ENCODE measurements at places on chromosomes 11 and 22.

GRCh38 chr11:122707111-122707510, 51.6 kb downstream of the UBASH3B start:
- DNase-seq, result no peak

DNA sequence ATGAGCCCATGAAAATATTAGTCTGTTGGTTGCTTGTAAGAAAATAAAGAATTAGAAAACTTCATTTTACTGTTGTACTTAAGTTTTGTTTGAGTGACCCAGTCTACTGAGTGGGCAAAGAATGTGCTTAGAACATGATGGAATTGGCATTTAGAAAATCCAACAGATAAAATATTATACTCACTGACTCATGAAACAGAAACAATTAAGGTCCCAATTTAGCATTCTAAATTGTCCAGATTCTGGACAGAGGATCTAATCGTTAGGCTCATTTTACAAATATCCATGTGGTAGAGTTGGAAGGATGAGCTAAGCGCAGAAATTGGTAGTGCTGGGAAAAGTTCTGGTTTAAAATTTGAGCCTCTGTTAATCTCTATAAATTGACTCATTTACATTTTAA, 45.4 kb downstream of the METTL15 start:
- no peak for DNase-seq

- no peak for DNase-seq
Observed at GRCh38 chr11:128492903-128493569, 94.3 kb downstream of the ETS1 start.

DNA sequence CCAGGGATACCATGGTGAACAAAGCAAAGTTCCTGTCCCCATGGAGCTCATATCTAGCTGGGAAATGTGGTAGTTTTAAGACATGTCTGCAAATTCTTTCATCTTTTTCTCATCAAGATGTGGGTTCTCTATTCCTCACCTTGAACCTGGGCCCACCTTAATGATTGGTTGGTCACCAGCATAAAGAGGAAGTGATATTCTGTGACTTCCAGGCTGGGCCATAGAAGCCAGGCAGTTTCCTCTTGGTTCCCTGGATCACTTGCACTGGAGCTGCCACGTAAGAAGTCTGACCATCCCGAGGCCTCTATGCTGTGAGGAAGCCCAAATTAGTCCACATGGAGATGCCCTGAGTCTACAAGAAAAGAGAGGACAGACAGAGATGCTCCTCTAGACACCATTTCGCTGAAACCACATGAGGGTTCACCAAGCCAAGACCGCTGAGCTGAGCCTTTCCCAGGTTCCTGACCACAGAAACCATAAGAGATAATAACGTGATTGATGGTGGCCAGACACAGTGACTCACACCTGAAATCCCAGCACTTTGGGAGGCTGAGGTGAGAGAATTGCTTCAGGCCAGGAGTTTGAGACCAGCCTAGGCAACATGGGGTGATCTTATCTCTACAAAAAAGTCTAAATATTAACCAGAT, 119.5 kb upstream of the ISX start:
- no peak for DNase-seq

Measured in mesenchymal stem cell (in vitro differentiated cells and primary cell).